Stimulated activated CD8-positive, alpha-beta memory T cell treated with anti-CD3 and anti-CD28 coated beads, Interleukin-7, amount 100 ng/mL, for 24 hours (primary cell): ENCODE measurements at places on chromosomes 6 and 20.

DNA sequence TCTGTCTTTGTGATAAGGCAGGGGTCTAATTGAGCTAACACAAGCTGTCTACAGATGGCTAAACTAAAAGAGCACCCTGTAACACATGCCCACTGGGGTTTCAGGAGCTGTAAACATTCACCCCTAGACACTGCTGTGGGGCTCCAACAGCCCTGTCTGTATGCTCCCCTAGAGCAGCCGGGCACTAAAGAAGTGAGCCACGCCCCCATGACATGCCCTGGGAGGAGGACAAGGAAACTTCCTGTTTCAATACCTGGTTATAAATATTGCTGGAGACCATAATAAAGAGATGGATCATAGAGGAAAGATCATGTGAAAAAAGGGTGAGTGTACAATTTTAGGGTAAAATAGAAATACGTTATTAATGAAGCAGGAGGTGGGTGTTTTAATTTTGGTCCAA, 667.7 kb upstream of the AGPAT4 start:
- DNase-seq, result no peak

GRCh38 chr20:33322456-33322855, 39.4 kb downstream of the BPIFB1 start:
- DNase-seq, result no peak

DNA sequence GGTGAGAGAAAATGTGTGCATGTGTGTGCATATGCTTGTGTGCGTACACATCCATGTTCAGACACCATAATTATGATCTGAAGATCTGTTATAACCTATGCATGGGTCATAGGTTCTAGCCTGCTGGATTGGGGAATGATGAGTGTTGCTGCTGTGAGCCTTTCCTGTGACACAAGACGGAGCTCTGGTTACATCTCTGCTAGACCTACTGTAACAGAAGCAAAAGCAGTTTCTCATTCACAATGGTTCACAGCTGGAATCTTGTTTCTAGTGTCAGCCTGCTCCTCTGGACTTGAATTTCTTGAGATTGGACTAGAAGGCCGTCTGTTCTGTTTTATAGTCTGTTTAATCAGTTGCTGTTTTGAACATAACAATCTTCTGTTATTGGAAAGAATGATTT, 40.1 kb downstream of the DEFB114 start:
- DNase-seq, result no peak

DNA sequence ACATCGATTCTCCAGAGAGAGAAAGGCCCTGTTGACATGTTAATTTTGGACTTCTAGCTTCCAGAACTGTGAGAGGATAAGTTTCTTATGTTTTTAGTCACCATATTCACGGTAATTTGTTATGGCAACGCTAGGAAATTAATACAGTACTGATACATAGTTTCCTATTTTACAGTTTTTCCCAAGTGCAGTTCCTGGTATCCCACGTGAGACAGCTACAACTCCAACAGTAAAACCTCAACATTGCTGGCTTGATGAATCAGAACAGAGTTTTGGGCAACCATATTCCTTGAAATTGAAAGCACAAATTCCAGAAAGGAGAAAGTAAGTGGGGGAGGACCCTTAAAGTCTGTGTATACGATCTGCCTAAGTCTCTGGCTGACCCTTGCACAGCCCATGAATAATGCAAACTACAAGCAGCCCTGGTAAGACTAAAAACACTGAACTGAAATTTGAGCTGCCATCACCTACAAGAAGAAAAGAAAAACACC, 505.1 kb upstream of the NRSN1 start:
- no peak for DNase-seq

DNA sequence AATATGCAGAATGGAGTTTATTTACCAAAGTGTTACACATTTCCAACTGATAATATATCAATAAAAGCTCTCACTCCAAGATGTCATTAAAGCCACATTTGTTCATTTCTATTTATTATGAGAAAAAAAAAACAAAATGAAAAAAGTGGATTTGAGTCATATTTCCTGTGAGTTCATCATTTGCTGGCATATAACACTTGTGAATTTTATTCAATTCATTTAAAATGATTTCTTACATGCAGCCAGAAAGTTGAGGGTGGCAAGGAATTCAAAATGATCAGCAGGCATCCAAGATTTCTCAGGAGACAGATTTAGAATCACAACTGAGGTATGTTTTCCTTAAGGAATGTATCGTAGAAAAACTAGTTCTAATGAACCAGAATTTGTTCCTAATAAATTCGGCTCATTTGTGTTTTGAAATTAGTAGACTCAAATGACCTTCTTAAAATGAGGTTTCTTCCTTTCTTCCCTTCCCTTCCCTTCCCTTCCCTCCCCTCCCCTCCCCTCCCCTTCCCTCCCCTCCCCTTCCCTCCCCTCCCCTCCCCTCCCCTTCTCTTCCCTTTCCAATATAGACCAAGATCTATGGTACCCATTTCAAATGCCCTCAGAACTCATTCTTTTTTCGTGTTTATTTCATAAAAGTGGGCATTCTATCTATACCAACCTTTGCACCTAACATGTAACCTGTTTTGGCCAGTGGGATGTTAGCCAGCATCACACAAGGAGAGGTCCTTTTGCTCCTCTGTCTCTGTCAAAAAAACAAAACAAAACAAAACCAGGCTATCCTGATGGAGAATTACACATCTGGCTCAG, 357.9 kb upstream of the TSHZ2 start:
- DNase-seq, result no peak

DNA sequence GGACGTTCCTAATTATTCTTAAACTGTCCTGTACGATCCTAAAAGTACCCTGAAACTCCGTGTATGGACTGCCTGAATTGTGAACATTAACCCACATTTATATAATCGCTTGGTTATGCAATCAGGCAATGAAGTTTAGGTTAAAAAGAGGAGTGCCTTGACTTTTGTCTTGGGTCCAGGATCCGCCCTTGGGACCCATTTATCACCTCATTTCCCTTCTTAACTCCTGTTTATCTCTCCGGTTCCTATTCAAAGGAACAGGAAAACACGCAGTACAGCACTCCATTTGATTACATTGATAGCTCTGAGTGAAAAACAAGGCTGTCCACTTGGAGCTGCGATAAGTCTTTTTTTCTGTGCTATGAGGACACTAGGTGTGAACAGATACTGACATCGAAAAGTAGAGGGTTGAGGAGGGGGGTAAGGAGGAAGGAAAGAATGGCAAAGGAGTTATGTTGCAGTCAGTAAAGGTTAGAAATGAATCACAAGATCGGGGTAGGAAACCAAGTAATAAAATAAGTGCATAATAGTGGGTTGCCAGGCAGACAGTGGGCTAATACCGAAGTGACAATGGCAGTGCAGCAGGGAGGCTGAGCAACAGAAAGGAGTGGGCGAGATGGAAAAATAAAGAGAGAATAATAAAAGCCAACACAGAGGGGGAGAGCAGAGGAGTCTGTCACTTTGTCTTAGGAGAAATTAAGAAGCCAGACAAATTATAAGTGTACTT, 15.9 kb upstream of the PCK1 start:
- DNase-seq, result no peak

DNA sequence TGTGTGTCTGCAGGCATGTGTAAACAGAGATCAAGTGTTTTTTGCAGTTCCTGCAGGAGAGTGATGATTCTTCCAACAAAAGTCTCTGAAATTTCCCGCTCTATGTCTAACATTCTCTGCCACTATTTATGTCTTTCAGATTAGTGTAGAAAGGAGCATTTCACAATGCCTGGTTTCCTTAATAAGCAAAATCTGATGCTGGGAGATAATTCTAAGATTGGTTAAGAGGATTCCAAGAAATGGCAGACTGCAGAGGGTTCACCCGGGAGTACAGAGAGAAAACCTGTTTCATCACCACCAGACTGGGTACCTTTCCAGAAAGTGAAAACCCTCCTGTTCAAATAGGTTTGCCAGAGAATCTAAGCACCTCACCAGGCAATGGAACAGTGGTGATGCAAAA, 62.7 kb downstream of the FOXC1 start:
- DNase-seq, result no peak

DNA sequence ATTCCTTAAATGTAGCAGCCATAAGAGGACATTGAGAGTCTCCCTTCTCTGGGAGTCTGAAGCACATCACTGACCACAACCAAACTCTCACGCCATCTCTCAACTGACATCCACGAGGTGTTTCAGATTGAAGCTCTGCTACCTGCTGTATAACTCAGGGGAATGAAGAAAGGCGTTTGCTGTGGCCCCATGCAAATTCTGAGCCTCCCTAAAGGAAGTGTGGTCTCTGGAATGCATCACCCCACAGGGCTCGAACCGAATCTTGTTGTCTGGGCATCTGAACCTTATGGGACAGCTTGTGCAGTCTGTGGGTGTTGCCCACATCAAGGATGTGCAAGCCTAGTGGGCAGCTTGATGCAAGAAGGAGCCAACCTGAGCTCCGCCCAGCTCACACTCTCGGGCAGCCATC, 10.9 kb downstream of the PMEPA1 start:
- DNase-seq, result no peak

- DNase-seq, result no peak
Observed at GRCh38 chr6:112911959-112912358, 564.8 kb downstream of the RFPL4B start.

DNA sequence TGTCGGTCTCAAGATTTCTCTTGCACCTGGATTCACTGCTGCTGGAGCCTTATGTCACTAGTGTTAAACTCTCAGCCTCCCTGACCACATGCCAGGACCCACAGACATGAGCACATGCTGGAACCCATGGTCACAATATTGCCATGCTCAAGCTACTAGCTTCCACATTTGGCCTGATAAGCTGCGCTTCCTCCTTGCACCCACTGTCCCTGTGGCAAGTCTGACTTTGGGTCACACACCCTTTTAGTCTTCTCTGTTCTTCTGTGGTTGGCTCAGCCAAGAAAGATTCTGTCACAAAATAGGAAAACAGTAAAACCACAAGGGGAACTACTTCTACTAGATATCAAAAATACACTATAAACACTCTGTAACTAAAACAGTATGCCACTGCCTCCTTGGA, 68.9 kb upstream of the HDAC2 start:
- no peak for DNase-seq

- DNase-seq, result no peak
Observed at GRCh38 chr20:54228841-54229240, 21.0 kb downstream of the PFDN4 start.

GRCh38 chr6:24053057-24053456, 73.0 kb upstream of the NRSN1 start:
- DNase-seq, result no peak

DNA sequence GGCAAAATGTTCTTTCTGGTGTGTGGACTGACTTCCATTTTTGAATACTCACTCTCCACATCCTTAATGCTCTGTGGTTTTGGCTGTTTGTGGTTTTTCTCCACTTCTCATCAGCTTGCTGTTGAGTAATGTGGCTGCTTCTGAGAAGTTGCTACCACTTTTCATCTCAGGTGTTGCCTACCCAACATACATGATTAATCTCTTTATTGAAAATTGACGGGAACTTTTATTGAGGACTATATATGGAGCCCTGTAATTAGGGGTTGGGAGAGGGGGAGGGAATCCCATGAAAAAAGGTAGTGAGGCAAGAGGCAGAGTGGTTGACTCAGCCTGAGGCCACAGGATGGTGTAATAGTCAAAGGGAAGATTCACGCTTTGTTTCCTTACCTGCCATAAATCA, 17.6 kb downstream of the IL22RA2 start:
- DNase-seq, result no peak

- DNase-seq, result no peak
Observed at GRCh38 chr20:59947376-59947775, 7.2 kb downstream of the FAM217B start.

DNA sequence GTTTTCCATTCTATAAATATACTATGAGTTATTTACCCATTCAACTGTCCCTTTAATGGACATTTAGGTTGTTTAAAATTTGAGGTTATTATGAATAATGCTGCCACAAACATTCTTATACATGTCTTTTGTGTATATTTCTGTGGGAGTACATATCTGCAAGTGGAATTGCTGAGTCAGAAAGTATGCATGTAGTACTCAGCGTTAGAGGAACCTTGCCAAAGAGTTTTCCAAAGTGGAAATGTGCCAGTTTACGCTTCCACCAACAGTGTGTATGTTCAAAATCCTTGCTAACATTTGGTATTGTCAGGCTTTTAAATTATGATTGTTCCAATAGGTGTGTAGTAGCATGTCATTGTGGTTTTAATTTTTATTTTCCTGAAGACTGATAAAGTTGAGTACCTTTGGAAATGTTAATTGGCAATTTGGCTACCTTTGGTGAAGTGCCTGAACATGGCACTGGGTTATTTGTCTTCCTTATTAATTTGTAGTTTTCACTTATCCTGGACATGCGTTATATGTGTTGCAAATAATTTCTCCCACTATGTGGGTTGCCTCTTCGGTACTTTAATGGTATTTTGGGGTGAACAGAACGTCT, 341.2 kb downstream of the CD83 start:
- no peak for DNase-seq

DNA sequence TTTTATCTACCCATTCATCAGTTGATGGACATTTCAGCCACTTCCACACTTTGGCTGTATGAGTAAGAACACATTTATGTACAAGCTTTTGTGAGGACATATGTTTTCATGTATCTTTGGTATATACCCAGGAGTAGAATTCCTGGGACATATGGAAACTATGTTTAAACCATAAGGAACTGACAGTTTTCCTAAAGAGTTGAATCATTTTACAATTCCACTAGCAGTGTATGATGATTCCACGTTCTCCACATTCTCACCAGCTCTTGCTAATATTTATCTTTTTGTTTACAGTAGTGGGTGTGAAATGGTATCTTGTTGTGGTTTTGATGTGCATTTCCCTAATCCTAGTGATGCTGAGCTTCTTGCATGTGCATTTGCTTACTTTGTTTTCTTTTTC, 338.1 kb downstream of the PLCB1 start:
- DNase-seq, result no peak

- DNase-seq, result no peak
Observed at GRCh38 chr6:12572896-12573827, 143.4 kb upstream of the PHACTR1 start.

DNA sequence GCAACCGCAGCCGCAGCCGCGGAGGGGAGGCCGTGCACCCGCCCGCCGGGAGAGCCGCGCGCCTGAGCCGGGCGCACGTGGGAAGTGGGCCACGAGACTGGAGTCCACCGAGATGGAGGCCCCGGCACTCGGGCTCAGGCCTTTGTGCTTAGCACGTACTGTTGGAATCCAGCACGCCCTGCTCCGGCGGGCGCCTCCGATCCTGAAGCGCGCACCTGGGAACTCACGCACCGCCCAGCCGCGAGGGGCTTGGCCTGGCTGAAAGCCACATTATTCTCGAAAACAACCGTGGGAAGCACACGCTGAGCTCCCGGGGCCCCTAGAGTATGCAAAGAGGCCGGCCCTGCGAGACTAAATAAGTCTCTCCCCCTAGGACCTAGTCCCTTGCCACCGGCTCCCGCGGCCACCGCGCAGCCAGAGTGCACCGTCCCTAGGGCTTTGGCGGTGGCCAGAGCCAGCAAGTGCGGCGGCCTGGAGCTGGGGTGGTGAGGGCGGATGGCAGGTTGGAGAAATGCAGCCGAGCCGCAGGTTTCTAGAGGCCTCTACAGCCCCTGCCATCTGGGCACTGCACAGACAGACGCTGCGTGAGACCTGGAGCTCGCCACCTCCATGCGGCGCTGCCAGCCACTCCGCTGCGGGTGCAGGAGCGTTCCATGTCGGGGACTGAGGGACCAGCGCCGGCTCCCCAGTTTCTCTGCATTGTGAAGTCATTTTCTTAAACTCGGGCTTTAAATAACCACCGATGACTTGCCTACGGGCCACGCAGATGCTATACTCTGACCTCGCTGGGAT, 42.0 kb upstream of the LY86 start:
- DNase-seq, result no peak

- DNase-seq, result no peak
Observed at GRCh38 chr20:61321481-61321880, 69.4 kb downstream of the CDH4 start.

- no peak for DNase-seq
Observed at GRCh38 chr20:60283281-60283680, 325.1 kb downstream of the CDH26 start.
